ENCODE measurements at places on chromosomes 6 and 20. TPM values are rescaled to one million over a fixed set of nuclear protein-coding genes. Genes with fewer than 3 reads are reported as not detected.

DNA sequence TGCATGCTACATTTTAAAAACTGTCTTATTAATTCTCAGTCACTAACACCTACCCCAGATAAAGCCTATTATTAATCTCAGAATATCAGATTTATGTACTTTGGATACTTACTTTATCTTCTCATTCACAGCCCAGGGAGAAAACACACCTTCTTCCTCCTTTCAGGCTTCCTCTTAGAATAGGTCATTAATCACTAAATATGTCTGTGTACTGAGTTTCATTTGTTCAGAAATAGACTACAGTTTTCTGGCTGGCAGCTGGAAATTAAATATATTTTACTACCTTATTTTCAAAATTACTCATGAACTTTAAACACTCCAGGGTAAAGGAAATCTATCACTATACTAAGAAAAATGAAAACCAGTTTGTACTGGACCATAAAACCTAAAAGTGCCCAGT, 147.7 kb upstream of the DST start:
- DNase-seq = no peak

DNA sequence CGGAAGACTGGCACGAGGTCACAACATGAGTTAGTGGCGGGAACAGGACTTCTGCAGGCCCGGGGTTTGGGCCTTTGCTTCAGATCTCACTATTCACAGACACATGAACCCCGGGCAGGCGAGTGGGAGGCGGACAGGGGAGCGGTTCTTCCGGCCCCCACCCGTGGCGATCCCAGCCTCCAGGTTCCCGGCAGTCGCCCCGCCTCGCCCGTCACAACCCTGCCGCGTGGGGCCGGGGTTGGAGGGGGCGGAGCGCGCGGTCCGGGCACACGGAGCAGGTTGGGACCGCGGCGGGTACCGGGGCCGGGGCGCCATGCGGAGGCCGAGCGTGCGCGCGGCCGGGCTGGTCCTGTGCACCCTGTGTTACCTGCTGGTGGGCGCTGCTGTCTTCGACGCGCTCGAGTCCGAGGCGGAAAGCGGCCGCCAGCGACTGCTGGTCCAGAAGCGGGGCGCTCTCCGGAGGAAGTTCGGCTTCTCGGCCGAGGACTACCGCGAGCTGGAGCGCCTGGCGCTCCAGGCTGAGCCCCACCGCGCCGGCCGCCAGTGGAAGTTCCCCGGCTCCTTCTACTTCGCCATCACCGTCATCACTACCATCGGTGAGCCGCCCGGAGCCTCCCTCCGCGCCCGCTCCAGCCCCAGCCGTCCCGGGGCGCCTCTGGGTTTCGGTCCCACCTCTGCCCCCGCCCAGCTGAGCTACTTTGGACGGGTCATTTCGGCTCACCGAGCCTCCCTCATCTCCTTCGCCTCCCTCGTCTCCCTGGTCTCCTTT, at the start of gene KCNK15:
Gene KCNK15 (plus strand): TSS at position 268 of the 769 bp plus-strand sequence. CDS start 46 bp downstream, at position 314.
- DNase-seq = peak; percentile 43

DNA sequence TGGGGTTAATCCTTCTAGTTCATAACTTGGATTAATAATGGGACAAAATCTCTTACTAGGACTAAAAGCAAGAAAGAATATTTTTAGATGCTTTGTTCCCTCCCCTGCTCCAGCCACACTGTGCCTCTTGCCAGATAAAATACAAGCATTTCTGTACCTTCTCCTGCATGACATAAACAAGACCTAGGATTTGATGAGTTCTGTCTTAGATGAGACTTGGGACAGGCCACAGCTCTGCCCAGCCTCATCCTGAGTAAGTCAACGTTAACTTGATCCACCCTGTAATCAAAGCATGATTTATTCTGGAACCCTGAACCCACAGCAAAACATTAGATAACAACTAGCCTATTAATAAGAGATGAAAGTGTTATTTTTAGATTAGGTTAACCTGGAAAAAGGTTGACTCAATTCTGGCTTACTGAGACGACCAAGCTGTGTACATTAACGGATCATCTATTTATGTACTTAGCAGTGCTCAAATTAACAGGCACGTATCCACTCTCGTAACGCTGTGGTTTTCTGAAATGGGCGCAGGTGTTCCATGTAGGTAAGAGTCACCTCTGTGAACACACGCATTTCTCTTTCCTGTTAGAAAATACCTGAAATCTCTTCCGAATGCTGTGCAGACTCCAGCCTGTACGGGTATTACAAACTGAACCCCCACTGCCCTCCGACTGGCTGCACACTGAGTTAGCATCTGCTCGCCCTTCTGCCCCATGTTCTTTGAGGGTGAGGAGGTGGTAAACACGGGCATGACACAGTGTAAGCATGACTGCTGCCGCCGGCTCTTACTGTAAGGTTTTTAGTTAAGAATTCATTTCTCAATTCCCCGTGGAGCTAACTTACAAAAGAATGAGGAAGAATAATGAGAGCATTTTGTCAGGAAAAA, 132.1 kb upstream of the FOXQ1 start:
- DNase-seq = no peak

DNA sequence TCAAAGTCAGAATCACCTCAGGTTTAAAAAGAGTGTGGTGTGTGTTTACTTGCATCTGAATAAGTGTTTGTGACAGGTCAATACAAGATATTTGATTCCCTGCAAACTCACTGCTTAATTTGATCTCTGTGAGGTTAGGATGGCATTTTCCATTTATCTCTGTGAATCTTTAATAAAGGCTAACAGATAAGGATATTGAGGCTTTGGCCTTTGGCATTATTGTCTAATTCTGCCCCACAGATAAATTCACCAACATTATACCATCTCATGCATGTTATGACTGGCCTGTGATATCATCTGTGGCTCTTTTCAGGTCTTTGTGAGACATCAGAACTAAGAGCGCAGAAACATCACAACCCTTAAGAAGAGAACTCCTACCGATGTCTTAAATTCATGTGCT, 84.7 kb downstream of the TRMT6 start:
- no peak for DNase-seq

- no peak for DNase-seq
These were observed 116.9 kb upstream of the EMILIN3 start for GRCh38 chr20:41483553-41483930.

DNA sequence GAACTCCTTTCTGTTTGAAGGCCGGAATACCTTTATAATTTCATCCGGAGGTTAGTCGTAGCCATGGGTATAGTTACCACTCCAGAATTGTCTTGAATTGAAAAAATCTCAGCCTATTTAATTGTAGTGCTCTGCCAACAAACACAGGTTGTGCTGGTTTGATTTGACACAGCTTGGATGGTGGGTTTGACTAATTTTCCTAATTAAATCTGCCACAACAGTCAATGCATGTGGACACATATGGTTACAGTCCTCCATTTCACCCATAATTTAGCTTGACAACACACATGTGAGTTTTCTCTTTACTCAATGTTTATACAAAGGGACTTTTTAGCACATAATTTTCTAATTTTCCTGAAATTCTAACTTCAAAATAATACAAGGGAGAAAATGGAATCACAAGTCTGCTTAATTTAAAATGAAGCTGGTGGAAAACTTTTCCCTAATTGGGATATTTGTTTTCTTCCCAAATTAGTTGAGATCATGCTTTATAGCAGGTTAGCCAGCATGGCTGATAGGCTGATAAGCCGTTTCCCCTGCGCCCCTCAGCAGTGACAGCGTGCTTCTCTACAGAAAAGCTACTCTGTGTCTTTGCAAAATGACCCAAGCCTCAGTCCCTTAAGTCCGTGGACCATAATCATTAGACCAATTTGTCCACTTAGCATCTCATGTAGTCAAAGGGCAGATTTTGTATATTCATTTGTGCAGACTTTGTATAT, 463.5 kb upstream of the FLRT3 start:
- no peak for DNase-seq

GRCh38 chr6:41732591-41733359, 2.6 kb downstream of the TFEB start:
- peak; percentile 59 for DNase-seq

DNA sequence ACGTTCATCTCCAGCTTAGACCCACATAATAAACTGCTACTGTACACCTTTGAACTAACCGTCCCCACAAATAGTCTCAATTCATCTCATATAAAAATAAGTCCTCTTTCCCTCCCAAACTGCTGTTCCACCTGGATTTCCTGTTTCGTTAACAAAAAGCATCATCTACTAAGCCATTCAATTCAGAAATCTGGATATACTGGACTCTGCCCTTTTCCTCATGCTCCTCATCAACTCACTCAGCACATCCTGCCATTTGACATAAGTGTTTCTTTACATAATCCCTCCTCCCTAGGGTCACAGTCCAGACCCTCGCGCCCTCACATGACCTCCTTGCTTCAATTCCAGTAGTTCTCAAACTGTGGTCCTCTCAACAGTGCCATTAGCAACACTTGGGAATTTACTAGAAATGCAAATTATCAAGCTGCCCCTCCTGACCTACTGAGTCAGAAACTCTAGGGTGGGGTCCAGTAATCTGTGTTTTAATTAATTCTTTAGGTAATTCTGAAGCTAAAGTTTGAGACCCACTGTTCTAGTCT, 4.5 kb downstream of the MKKS start:
- no peak for DNase-seq

DNA sequence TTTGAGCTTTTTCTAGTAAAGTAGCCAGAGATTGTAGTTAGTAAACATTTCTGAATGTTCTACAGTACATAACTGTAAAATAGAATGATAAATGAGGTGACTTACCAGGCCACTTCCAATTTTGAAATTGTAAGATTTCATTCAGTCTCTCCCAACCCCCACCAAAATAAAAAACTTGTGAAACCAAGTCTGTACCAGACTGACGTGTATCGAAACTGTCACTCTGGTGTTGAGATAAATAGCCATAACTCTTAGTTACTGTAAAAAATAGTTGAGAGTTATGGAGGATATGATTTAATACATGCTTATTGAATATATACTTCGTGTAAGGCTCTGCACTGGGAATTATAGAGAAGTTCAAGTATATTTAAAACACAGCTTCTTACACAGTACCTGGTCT, 455.7 kb downstream of the PLCB1 start:
- DNase-seq = no peak

DNA sequence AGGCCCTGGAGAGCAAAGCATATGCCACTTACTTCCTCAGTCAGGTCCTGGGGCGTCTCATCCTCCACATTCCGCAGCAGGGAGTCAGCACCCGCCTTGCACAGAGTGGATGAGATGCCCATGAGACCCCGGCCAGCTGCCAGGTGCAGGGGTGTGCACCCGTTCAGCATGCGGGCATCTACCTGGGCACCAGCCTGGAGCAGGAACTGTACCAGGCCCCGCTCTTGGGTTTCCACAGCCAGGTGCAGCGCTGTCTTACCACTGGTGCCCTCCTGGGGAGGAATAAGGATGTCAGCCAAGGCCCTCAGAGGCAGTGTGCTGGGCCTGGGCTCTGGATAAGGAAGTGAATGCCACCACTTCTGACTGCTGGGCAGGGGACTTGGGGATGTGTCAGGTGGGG, 2.7 kb upstream of the SLC35B2 start:
- DNase-seq = no peak

GRCh38 chr6:142682985-142683384, 262.0 kb downstream of the HIVEP2 start:
- no peak for DNase-seq

DNA sequence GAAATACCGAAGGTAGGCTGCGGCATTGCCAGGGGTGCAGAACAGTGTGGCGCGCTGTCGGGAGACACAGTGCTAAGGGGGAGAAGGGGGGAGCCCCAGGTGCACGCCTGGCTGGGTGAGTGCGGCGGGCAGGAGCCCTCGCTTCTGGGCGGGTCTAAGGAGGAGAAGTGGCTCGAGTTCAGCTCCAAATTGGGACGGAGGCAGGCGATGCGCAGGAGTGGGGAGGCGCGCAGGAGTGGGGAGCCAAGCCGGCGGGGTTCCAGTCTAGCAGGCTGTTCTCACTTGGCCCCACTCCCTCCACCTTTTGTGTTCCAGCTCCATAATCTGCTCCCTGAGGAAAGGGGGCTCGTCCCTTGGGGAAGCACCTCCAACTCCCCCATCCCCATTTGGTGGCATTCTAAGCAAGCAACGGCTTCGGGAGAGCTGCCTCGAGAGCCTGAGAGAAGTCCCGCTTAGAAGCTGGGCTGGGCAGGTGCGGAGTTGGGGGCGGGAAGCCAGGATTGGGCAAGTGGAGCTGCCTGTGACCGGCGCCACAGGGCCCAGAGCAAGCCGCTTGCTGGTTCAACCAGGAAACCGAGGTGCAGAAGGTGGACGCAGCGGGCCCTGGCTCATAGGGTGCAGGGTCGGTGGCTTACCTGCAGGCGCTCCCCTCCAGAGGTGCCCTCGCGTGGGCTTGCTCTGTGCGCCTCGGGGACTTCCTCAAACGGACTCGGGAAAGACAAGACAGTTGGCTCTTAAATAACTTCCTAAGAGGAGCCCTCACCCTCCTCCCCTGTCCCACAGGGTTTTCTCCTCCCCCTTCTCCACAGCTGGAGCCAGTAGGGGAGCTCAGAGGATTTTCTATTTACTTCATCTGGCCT, at the start of gene F13A1:
Gene F13A1 (minus strand): TSS at position 711 of the 860 bp plus-strand sequence. CDS start 1,998 bp downstream, outside the sequence.
- DNase-seq = no peak

DNA sequence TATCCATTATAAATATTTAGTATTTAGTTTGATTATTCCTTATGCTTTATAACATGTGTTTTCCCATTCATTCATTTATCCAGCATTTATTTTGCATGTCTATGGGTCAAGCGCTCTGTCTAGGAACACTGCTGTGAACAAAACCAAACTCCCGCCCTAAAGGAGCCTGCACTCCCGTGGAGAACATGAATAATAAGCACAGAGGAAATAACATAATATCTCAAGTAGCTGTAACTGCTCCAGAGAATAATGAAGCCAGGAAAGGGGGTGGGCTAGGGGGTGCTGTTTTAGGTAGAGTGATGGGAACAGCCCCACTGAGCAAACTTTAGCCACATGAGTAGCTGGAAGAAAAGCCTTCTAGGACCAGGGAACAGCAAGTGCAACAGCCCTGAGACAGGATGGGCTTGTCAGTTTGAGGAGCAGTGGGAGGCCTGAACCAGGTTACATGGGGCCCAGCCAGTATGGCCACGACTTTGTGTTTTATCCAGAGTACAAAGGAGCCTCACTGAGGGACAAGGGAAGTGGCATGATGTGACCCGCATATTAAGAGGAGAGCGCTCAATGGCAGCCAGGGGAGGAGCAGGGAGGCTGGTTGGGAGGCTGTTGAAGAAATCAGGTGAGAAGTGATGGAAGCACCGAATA, 24.4 kb upstream of the PRND start:
- DNase-seq = no peak

GRCh38 chr6:104095661-104096416, 763.9 kb downstream of the HACE1 start:
- DNase-seq = no peak

- DNase-seq = no peak
These were observed 28.1 kb upstream of the MTCL3 start for GRCh38 chr6:127547215-127547614.

CCDC170 gene
- not detected for total RNA-seq

ZFP57 gene
- not detected for total RNA-seq

DOK5 gene
- total RNA-seq = 0.06 TPM

TGM2 gene
- 33.4 TPM for total RNA-seq

SEMG1 gene
- total RNA-seq = not detected

KIAA0408 gene
- 5.9 TPM for total RNA-seq

SSTR4 gene
- not detected for total RNA-seq

BCAS4 gene
- 10.9 TPM for total RNA-seq
